Stimulated activated CD8-positive, alpha-beta memory T cell treated with anti-CD3 and anti-CD28 coated beads, Interleukin-7, amount 100 ng/mL, for 48 hours (primary cell): ENCODE measurements at places on chromosomes 12 and 14.

GRCh38 chr12:38977132-38977531 lies 71.7 kb upstream of the CPNE8 start:
- DNase-seq: no peak

GRCh38 chr12:17381211-17381610 lies 708.8 kb downstream of the RERGL start:
- DNase-seq: no peak

DNA sequence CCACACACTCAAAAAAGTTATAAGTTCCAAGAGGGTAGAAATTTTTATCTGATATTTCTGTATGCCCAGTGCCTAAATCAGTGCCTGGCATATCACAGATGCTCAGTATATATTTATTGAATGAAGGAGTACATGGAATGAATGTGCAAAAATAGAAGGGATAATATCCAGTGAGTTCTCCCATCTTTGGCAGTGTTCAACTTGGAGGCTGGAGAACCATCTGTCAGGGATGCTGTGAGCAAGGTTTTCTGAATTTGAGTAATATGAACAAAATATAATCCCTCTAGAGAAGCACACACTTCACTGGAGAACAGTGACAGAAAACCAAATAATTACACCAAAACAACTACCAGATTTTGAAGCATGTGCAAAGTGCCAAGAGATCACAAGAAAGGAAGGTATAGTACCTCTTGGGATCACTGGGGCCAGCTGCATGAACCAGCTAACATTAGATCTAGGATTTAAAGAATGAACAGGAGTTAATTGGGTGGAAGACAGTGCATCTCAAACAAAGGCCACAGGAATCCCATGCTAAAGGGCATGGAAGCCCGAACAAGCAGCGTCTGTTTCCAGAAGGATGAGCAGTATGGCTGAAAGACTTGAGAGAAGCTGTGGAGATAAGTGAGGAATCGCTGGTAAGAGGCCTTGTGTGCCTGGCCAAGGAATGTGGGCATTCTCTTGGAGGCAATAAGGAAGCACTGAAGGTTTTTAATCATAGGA lies 11.5 kb downstream of the SLC8A3 start:
- no peak for DNase-seq

- no peak for DNase-seq
Observed at GRCh38 chr12:109449845-109450532, 27.1 kb downstream of the KCTD10 start.

DNA sequence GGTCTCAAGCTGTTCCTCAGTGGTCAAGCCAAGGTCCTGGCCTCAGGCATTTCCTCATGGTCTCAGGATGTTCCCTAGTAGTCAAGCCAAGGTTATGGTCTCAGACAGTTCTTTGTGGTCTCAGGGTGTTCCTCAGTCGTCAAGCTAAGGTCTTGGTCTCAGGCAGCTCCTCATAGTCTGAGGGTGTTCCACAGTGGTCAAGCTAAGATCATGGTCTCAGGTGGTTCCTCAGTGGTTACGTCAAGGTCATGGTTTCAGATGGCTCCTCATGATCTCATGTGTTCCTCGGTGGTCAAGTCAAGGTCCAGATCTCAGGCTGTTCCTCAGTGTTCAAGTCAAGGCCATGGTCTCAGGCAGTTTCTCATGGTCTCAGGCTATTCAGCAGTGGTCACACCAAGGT lies 540.1 kb downstream of the VRK1 start:
- no peak for DNase-seq

DNA sequence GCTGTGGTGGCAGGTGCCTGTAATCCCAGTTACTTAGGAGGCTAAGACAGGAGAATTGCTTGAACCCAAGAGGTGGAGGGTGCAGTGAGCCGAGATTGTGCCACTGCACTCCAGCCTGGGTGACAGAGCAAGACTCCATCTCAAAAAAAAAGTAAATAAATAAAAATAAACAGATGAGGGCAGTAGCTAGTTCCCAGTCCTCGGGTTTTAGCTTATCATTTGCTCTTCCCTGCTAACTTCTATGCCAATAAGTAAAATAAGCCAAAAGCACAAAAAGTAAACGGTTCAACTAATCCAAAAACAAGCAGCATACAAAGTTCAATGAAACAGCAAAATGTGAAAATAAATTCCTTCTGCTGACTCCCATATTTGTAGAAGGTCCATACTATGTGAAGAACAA lies 133.0 kb upstream of the TMCC3 start:
- DNase-seq: no peak

GRCh38 chr14:23310546-23310945 lies 3.9 kb downstream of the BCL2L2 start:
- no peak for DNase-seq

DNA sequence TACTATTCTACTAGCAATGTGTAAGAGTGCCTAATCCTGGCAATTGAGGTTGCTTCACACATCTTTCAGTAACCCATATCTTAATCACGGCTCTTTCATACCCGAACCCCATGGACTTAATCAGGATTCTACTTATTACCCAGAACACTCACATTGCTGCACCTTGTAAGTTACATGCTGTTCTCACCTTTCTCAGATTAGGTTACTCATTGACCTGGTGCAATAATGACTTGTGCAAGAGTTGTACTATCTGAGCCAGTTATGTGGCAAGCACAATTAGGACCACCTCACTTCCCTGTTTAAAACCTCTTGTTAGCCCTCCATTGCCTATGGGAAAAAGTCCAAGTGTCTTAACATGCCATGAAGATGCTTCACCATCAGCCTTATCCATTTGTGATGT lies 306.7 kb upstream of the E2F7 start:
- DNase-seq: no peak
